ENCODE measurements at places on chromosomes 5 and 9.
A peak's percentile ranks its signal among the peaks of the same experiment; 100 is the strongest.

- DNase-seq, result no peak
- H3K4me3 ChIP-seq, result no peak overlapping the region
- H3K36me3 ChIP-seq, result no peaks in the 10 kb centered on the region
- H3K27me3 ChIP-seq, result peaks cover 8% of the 10 kb centered on the region
- no peaks in the 10 kb centered on the region for H3K4me1 ChIP-seq
Observed at GRCh38 chr9:7324152-7324598, 475.4 kb downstream of the DMAC1 start.

DNA sequence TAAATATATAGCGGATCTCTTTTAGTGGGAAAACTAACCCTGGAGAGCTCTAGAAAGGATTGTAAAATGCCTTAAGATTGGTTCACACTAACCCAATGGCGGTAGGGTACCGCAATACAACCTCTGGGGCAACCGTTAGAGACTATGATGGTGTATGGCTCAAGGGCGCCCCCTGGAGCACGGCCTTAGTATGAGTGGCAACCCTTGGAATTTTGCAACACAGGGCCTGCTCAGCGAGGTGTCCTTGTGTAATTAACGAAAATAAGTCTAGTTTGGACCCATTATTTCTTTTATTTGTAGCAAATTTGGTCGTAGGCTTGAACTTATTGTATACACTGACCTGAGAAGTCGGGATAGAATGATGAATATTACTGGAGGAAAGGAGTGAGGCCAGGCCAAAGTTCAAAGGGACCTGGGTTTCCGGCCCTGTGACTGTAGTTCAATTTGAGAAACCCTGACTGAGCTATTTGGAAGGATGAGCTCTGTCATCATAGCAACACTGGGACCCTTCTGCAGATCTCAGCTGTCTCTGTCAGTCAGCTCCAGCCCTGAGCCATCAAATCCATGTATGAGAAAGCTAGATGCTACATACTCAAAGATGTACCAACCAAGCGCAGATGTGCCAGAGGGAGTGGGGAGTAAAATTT, 54.8 kb downstream of the CAMK4 start:
- H3K27me3 ChIP-seq, result no peaks in the 10 kb centered on the region
- H3K4me3 ChIP-seq, result no peak overlapping the region
- peaks cover 34% of the 10 kb centered on the region for H3K4me1 ChIP-seq
- DNase-seq, result peak; percentile 78
- no peak overlapping the region for H3K27ac ChIP-seq

DNA sequence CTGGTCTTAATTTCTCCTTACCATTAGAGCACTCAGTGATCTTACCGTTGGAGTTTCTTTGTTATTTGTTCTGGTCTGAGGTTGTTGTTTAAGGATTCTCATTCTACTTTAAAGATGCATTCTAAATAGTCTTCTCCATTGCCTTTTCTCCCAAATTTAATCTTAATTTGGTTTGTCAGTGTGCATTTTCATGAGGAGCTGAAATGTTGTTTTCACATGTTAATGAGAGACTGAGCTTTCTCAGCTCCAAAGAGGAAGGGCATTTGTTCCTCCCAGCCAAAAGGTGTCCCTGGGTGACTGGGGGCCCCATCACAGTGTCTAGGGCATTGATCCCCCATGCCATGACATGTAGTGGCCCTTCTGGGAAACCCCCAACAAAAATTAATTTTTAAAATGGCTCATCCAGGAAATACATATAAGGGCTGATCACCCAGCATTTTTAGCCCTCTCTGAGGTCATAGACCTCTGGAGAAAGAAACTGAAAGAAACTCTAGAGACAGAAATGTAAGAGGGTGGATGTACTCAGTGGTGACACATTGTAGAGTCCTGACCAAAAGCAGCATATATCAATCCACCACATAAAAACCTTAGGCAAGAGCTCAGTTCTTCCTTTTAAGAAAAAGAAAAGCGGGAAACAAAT, 240.4 kb upstream of the RAI14 start:
- no peak overlapping the region for H3K4me3 ChIP-seq
- DNase-seq, result no peak
- peaks cover 4% of the 10 kb centered on the region for H3K27me3 ChIP-seq
- no peak overlapping the region for H3K27ac ChIP-seq

DNA sequence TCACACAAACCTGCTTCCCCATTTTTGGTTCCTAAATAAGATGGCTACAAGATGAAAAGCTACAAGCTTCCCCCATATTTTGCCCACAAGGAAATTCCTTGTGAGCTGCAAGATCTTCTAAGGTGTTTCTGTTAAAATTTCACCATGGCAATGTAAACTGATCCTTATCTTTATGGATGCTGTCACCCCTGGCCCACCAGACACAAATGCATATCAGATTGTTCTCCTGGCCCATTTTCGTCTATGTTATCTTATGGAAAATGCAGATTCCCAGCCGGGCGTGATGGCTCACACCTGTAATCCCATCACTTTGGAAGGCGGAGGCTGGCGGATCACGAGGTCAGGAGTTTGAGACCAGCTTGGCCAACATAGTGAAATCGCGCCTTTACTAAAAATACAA, 65.1 kb upstream of the IL6ST start:
- no peak overlapping the region for H3K27ac ChIP-seq
- peaks cover 39% of the 10 kb centered on the region for H3K27me3 ChIP-seq
- peaks cover 4% of the 10 kb centered on the region for H3K36me3 ChIP-seq
- no peak overlapping the region for H3K4me3 ChIP-seq
- no peak for DNase-seq

- no peak for DNase-seq
- no peaks in the 10 kb centered on the region for H3K36me3 ChIP-seq
- H3K27me3 ChIP-seq, result no peaks in the 10 kb centered on the region
- peaks cover 54% of the 10 kb centered on the region for H3K4me1 ChIP-seq
- H3K27ac ChIP-seq, result no peak overlapping the region
- no peak overlapping the region for H3K4me3 ChIP-seq
Observed at GRCh38 chr9:91044354-91044753, 242.7 kb downstream of the SYK start.

- peak; percentile 19 for DNase-seq
- peaks cover 47% of the 10 kb centered on the region for H3K4me1 ChIP-seq
- peak overlapping the region; percentile 20 for H3K4me3 ChIP-seq
- no peaks in the 10 kb centered on the region for H3K27me3 ChIP-seq
- H3K27ac ChIP-seq, result peak overlapping the region; percentile 74
Observed at GRCh38 chr9:71796100-71796767, 27.9 kb upstream of the CEMIP2 start.

DNA sequence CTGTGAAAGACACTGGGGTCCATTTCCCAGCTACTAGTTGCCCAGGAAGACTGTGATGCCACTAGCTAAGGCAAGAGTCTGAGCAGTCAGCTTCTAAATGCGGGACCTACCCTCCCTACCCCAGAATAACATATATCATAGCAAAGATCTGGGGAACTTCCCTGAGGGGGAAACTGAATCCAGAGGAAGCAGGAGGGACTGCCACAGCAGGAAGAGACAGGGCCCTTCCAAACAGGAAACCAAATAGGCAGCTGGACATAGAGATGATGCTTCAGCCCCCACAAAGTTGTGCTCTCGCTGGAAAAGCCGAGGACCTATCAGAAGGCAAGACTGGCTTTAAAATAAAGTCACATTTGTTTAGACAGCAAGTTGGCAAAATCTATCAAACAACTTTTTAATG, 51.1 kb downstream of the KLHL3 start:
- no peaks in the 10 kb centered on the region for H3K36me3 ChIP-seq
- no peak overlapping the region for H3K4me3 ChIP-seq
- H3K4me1 ChIP-seq, result no peaks in the 10 kb centered on the region
- H3K27me3 ChIP-seq, result no peaks in the 10 kb centered on the region
- no peak overlapping the region for H3K27ac ChIP-seq

DNA sequence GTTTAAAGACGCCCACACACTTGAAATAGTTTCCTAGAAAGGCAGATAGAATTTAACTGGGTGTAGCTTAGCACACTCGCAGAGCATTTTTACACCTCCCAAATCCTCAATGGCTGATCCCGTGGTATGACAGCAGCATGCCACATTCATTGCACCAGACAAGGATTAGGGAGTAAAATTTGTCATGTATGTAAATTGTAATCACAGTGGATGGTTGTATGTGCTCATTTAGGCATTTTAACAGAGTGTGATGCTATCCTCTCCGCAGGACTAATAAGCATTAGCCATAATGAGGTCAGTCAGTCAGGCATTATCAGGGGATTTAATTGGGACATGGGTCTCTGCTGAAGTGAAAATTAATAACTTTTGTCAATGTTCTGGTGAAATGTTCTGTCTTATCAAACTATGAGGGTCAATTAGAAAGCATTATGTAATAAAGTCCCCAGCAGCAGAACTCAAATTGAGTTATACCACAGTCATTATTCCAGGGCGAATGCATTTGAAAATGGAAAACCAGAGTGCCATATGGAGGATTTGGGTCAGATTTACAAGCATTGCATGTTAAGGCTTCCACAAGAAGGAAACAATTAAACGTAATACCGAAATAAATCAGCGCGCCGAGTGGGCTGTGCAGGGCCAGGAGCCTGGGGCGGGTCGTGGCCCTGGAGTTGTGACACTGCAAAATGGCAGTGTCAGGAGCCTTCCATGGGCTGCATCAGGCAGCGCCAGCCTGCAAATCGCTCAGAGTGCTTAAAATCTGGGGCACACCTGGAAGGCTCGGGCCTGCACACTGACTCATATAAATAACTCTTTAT, 602.2 kb downstream of the BNC2 start:
- no peak for DNase-seq
- H3K27ac ChIP-seq, result no peak overlapping the region

- DNase-seq, result no peak
- H3K4me3 ChIP-seq, result no peak overlapping the region
Observed at GRCh38 chr5:170366276-170366675, 22.9 kb downstream of the KCNMB1 start.

- no peaks in the 10 kb centered on the region for H3K4me1 ChIP-seq
- no peaks in the 10 kb centered on the region for H3K36me3 ChIP-seq
- H3K4me3 ChIP-seq, result no peak overlapping the region
- no peaks in the 10 kb centered on the region for H3K27me3 ChIP-seq
- DNase-seq, result peak; percentile 17
Observed at GRCh38 chr5:147576646-147577535, 67.0 kb upstream of the DPYSL3 start.
